ENCODE measurements at places on chromosomes 12 and 14.

- DNase-seq = no peak
Measured at GRCh38 chr12:106519607-106520021, 63.2 kb upstream of the RFX4 start.

DNA sequence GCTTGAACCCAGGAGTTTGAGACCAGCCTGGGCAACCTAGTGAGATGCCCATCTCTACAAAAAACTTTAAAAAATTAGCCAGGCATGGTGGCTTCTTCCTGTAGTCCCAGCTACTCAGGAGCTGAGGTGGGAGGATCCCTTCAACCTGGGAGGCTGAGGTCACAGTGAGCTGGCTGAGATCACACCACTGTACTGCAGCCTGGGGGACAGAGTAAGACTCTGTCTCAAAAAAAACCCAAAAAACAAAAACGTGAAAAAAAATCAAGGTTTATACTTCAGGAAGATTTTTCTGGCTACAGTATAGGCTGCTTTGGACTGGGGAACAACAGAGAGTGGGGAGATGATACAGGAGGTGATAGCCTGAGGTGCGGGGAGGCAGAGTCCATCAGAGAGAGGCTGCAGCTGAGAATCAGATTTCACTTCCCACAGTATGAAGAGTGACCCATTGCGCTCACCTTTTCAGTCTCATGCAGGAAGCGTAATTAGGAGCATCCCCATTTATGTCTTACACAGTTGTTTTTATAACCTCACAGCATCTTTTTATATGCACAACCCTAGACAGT lies 28.9 kb downstream of the DNAH10 start:
- DNase-seq = no peak

DNA sequence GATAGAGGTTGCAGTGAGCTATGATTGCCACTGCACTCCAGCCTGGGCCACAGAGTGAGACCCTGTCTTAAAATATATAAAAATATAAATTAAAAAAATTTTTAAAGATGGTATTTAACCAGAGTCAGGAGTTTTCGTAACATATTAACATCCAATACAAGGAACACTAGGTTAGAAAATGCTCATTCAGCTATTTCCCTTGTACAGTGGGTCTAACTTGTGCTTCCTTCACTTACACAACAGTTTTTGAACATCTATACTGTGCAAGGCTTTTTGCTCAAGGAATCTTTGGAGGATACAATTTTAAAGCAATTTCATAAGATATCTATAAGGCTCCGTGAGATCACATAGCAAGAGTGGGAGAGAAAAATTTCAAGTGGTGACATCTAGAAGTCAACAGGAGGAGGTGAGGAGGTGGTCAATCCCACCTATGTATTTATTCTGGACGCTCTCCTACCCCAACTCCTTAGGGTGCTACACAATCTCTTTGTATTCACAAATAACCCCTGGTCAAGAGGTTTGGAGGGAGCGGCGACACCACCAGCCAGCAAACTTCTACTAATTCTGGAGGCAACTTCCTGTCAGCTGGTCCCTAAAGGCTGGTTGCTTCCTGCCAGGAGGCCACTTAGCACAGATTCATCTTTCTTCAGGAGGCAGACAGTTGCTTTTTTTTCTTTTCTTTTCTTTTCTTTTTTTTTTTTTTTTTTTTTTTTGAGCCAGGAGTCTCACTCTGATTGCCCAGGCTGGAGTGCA lies 22.2 kb downstream of the DUSP16 start:
- DNase-seq = no peak

DNA sequence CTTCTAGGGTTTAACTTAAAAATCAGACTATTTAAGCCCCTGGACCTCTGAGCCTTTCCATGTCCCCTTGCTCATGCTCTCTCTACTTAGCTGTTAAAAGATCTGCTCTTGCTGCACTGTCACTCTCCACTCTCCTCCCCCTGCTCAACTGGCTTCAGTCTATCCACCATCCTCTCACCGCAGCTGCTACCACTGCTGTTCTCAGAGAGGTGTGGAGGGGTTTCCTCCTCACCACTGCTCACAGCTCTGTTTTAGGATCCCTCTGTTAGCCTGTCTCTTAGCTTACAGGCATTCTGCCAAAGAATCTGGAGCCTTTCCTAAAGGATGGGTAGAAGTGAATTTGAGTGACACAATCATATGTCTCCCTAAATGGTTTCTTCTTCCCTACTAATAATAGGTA lies 43.7 kb upstream of the ATP2B1 start:
- no peak for DNase-seq

GRCh38 chr12:122265476-122265875 lies 818 bp downstream of the VPS33A start:
- no peak for DNase-seq

DNA sequence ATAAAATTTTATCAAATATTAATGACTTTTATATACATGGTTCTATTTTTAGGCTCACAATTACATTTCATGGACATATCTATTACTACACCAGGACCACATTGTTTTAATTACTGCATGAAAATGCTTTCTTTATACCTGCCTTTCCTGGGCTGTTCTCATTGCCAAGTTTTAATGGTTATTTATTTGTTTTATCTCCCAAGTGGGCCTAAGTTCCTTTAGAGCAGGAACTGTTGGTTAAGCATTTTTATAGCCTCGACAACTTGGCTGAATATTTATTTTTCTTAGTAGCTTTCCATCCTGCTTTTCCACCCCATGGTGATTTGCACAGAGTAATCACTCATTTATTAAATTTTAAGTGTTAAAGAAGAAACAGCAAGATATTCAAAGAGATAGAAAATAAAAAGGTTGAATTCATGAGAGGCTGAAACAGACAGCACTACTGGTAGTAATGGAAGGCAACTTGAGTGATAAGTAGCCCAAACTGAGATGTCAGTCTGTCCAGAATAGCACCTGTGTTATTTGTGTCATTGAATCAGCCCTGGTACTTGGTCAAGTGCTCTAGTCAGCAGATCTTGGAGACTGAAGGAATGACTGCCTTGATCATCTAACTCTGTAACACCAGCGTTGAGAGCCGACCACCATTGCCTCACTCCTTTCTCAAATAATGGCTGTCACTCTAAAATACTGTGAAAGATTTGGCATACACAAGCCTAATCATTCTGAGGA lies 119.1 kb upstream of the EGLN3 start:
- no peak for DNase-seq

GRCh38 chr14:55381561-55381960 lies 30.1 kb downstream of the ATG14 start:
- no peak for DNase-seq

DNA sequence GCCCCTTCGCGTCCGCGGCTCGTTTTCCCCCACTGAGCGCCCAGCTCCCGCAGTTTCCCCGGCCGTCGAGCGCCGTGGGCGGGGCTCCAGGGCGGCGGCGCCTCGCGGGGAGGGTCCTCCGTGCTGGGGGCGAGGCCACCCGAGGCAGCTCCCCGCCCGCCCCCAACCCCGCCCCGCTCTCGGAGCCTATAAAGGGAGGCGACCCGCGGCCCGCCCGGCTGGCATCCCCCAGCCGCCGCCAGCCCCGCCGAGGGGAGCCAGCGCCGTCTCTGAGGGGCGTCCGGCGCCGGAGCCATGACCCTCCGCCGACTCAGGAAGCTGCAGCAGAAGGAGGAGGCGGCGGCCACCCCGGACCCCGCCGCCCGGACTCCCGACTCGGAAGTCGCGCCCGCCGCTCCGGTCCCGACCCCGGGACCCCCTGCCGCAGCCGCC lies at the start of gene TAMALIN:
TAMALIN (plus strand) TSS at position 221 of the 432 bp plus-strand sequence; CDS start at position 295, 74 bp downstream.
- DNase-seq = peak; percentile 86

- DNase-seq = no peak
Measured at GRCh38 chr14:89399594-89400068, 17.4 kb downstream of the FOXN3 start.

DNA sequence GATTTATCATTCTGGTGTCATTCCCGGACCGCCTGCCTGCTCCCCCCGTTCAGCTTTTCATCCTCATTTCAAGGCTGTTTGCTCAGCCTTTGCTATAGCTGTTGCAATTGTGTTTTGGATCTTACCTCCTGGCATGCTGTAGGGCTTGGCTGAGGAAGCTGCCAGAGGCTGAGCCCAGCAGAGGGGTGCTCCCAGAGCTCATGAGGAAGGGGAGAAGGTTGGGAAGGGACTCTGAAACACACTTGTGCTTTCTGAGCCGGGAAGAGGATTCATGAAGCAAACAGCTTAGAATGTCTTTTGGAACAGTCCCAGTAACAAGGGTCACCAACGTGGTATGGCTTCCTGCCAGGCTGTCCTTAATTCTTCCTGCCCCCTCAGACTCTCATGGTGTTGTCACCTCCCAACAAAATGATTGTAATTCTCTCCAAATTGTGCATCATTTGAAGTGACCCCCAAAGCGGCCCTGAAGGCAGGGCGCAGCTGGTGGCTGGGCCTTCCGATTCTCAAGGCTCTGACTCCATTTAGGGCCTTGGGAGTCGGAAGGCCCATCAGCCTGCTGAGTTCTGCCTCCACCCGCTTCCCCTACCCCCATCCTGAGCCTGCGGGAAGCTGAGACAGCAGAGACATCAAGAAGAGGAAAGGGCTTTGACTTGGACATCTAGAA lies 111.9 kb upstream of the ARHGAP5 start:
- no peak for DNase-seq

DNA sequence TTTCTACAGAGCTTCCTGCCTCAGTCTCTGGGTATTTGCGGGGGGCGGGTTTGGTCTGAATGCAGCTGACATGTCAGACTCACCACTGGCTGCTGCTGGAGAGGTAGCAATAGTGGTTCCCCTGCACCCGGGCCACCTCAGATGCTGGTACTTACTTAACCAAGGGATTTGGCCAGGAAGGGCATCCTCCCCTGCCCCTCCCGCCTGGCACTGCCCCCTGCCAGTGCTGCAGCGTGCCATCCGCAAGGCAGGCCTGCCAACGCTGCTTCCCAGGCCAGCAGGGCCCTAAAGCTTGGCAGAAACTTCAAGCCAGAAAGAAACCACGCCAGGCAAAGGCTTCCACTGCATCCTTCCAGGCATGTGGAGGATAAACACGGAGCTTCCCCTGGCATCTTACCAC lies 22.1 kb downstream of the RAB35 start:
- no peak for DNase-seq

DNA sequence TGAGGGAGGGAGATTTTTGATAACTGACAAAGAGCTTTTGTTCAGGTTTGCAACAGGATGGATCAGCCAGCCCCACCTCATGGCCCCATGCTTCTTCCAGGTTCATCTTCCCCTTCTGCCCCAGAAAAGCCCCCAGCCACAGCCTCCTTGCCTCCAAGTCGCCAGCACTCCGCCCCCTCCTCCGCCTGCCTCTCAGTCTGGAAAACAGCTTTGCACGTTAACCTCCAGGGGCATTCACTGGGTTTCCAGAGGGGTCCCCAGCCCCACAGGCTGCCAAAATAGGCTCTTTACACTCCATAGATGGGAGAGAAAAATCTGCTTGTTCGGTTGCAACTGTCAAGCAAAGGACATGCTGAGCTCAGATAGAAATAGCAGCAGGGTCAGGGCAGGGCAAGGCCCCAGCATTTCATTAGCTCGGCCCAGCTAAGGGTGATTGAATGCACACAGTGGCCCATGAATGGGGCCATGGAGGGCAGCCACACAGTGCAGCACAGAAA lies 253.6 kb downstream of the ZFP36L1 start:
- DNase-seq = no peak

- DNase-seq = peak; percentile 38
Measured at GRCh38 chr12:19461999-19462398, 22.7 kb downstream of the AEBP2 start.

- no peak for DNase-seq
Measured at GRCh38 chr12:131673888-131674257, 37.0 kb upstream of the SFSWAP start.
